ENCODE measurements at places on chromosomes 6 and 20.

- no peak for DNase-seq
These were observed 23.7 kb upstream of the SLC23A2 start for GRCh38 chr20:5024982-5025381.

DNA sequence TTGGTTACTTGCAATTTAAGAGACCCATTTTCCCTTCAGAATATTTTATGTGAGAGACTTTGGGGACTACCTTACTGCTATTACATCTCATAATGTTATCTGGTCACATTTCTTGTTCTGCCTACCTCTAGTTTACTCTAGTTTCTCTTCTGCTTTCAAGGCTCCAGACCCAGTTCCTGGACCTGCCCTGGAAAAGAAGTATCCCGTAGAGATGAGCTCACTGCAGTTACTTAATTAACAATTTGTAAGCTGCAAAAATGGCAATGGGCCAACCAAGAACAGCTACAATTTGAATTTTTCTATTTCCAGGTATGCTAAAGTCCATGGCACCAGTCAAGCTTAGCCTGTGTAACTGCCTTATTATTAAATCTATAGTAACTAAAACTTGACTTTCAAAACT, 25.0 kb downstream of the TAB2 start:
- no peak for DNase-seq

- peak; percentile 93 for DNase-seq
These were observed at the start of gene MOCS1 for GRCh38 chr6:39934131-39934757. MOCS1 (minus strand) TSS chr6:39934462; CDS start chr6:39934417, 45 bp downstream.

- no peak for DNase-seq
These were observed 18.0 kb downstream of the DYNLT1 start for GRCh38 chr6:158626360-158627167.

DNA sequence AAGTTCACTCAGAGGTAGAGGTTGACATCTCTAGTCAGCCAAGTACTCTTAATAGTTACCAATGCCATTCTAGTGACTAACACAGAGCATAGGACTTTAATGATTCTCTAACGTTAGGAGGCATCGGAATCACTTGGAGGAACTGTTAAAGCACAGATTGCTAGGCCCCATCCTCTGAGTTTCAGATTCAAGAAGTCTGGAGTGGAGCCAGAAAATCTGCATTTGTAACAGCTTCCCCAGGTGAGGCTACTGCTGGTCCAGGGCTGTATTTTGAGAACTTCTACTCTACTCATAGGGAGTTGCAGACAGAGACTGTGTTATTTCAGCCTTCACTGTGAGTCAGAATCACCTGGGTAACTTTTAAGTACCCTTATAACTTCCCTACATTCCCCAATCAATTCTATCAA, 5.7 kb downstream of the LMBRD1 start:
- no peak for DNase-seq

Data from Right ventricle myocardium superior (tissue), 1 donor.